ENCODE measurements at places on chromosomes 13 and 19. TPM values are rescaled to one million over a fixed set of nuclear protein-coding genes. Genes with fewer than 3 reads are reported as not detected.

GRCh38 chr19:38993271-38993670, 17.7 kb upstream of the FBXO17 start:
- DNase-seq: peak; percentile 74

DNA sequence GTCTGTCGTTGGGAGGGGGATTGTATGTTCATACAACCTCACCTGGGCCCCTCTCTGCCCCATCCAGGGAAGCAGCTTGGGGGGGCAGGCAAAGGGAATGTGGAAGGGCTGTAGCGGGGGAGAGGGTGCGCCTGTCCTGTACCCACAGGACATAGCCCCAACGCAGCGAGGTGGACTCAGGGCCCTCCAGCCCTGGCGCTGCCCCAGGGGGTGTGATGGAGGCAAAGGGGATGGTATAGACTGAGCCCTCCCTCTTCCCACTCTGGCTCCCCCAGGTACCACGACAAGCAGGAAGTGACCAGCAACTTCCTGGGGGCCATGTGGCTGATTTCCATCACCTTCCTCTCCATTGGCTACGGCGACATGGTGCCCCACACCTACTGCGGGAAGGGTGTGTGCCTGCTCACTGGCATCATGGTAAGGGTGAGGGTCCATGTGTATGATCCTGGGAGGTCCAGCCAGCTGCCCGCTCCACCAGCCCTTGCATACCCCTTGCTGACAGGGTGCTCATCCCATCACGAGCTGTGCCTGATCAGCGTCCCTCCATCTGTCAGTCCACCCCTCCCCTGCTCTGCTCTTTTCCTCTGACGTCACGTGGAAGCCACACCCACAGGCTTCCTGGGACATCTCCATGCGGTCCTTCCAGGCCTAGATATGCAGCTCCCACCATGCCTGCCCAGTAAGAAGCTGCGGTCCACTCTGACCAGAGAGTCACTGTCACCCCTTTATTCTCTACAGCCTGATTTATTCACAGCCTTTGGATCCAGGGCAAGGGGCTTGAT, 18.3 kb downstream of the KCNN1 start:
- no peak for DNase-seq

The LYPD3 gene
- 1.1 TPM for polyA plus RNA-seq

The DCAF15 gene
- 31.9 TPM for polyA plus RNA-seq

DNA sequence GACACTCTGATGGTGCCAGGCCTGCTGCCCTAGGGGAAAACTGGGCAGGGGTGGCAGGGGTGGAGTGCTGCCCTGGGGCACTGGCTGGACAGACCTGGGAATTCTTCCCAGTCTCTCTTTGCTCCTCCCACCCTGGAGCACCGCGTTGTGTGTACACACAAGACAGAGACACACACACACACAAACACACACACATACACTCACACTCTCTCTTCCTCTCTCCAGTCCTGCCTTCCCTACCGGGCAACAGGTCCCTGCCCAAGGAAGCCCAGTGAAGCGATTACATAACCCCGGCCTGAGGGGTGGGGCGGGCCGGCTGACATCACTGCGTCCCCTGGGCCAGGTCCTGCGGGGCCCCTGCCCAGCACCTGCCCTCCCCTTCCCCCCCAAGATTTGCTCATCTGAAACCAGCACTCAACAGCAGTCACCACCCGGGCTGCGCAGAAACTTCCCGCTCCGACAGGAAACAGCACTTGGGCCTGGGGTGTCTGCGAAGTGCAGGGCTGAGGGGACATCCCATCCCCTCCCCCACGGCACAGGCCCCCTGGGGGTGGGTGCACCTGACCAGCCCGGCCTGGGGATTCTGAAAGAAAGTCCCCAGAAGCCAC, 1.2 kb downstream of the MKNK2 start:
- DNase-seq: peak; percentile 61

DNA sequence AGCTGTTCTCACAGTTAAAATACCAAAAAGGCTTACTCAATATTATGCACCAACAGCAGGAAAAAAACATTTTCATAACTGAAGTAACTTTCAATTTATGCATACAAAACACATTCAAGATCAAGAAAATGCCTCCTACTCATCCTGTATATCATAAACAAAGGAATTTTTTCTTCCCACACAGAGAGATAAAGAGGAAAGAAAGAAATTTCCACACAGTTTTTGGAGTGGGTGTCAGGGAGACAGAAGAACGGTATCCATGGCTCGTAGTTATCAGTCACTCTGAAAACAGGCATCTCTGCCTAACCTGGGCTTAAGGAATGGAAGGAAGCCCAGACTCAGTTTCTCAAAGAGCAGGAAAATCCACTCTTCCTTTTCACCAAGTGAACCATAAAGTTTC, 92.4 kb upstream of the SIAH3 start:
- DNase-seq: peak; percentile 48

DNA sequence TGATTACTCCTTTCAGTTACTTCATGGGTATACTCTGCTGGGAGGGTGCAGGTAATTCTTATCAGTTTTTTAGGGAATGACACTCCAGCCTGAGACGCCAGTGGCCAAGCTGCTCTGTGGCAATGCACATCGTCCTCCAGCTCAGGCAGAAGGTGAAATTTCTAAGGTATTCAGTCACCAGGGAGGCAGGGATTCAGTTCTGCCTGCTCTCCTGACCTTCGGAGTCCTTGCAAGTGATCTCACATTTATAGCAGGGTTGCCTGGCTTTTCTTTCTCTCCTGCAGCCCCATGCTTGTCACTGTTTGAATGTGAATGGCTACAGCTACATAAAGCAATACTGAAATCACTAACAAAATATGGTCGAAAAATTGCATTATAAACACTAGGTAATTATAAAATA, 1447.5 kb downstream of the EFNB2 start:
- no peak for DNase-seq
